ENCODE measurements at places on chromosomes 6 and 20. TPM values are rescaled to one million over a fixed set of nuclear protein-coding genes. Genes with fewer than 3 reads are reported as not detected.

- peak; percentile 43 for DNase-seq
Observed at GRCh38 chr6:139149383-139149782, 14.5 kb downstream of the HECA start.

GRCh38 chr6:112027942-112028674 is 25.8 kb upstream of the CCN6 start:
- DNase-seq, result no peak

GRCh38 chr6:38047562-38047961 is 228.0 kb downstream of the ZFAND3 start:
- DNase-seq, result no peak

- DNase-seq, result no peak
Observed at GRCh38 chr20:17711267-17711627, 11.5 kb downstream of the BANF2 start.

DNA sequence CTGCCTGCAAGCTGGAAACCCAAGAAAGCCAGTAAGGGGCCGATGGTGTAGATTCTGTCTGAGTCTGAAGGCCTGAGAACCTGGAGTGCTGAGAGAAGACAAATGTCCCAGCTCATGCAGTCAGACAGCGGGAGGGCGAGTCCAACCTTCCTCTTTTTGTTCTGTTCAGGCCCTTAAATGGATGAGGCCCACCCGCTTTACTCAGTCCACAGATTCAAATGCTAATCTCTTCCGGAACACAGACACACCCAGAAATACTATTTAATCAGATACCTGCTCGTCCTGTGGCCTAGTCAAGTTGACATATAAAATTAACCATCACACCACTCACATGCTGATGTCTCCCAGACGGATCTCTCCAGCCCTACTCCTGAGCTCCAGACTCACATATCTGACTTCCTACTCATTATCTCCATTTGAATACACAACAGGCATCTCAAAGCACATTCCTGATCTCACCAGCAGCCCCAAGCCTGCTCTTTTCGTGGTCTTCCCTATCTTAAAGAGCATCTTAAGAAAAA is 26.7 kb upstream of the SRC start:
- DNase-seq, result peak; percentile 41

- DNase-seq, result no peak
Observed at GRCh38 chr20:40591119-40591518, 97.9 kb downstream of the MAFB start.

DNA sequence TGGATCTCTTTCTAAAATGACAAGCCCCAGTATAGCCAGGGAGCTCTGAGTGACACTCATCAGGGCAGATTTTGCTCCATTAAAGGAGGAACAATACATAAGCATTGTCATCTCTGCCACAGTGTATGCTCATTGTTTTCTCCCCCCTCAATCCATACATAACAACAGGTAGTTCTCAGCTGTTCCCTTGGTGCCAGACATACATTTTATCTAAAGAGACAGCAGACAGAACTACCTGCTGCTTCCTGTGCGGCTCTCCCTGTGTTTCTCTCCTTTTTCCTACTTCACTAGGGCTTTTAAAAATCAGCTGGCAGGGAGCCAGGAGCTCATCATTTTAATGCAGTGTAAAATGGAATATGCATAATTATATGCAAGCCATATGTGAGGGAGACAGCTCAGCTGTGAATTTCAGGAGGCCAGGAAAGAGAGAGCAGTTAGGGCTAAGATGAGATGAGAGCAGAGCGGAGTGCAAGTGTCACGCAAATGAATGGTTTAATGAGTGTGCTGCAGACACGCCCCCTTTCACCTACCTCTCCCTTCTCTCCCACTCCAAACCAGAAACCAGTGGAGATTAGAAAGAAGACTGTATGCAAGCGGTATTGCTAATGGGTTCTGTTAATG is 96.0 kb downstream of the SOBP start:
- no peak for DNase-seq

- DNase-seq, result no peak
Observed at GRCh38 chr6:48628316-48628715, 517.3 kb upstream of the PTCHD4 start.

DNA sequence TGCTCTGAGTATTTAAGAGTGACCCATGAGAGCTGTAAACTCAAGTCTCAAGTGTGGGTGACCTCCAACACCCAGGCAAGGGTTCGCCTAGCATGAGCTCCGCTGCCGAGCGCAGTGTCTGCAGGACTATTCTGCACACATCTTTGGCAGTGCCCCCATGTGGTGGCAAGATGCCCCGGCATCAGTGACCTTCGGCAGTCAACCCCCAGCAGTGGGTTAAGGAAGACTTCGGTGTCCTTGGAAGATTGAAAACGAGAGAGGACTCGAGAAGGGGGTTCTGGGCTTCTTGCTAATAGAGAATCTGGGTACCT is 43.1 kb downstream of the RBM38 start:
- no peak for DNase-seq

SRMS gene
- not detected for polyA plus RNA-seq

TRDN gene
- polyA plus RNA-seq, result 175 TPM

CTAGE9 gene
- not detected for polyA plus RNA-seq

PLCB4 gene
- polyA plus RNA-seq, result 6.5 TPM

RIPOR3 gene
- 9.0 TPM for polyA plus RNA-seq

Measured in muscle of back (tissue), 13 donors.